ENCODE measurements at places on chromosomes 3 and 15. TPM values are rescaled to one million over a fixed set of nuclear protein-coding genes. Genes with fewer than 3 reads are reported as not detected.

DNA sequence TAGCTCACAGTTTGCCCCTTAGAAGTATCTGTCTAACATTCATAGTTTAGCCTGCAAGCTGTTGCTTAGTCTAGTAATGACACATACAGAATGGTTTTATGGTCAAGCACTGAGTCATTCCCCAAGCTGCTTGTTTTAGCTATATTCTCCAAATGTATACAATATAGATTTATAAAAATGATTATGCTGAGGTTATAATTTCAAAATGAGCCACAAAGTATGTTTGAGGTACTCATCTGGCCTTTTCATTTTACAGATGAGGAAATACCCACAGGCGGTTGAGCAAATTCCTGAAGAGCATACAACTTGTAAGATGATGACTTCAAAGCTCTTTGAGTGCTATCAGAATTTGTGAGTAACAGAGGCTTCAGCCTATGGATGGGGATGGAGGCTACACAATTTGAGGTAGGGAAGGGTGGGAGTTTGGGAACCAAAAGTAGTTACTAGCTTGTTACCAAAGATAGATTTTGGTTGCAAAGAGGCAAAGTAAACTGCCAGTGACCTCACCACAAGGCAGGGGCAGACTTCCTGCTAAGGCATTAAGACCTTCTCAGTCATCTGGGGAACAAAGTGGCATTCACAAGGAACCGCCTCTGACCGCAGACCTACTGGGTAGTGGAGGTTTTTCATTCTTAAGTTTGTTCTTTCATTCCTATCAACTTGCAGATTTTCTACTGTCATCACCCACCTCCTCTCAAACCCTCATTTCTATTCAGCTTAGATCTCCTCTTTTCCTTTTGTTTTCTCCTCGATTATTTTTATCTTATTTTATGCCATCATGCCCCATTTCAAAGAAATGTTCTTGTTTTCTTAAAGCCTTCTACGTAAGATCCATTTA is 257.2 kb upstream of the NECTIN3 start:
- no peak for DNase-seq

DNA sequence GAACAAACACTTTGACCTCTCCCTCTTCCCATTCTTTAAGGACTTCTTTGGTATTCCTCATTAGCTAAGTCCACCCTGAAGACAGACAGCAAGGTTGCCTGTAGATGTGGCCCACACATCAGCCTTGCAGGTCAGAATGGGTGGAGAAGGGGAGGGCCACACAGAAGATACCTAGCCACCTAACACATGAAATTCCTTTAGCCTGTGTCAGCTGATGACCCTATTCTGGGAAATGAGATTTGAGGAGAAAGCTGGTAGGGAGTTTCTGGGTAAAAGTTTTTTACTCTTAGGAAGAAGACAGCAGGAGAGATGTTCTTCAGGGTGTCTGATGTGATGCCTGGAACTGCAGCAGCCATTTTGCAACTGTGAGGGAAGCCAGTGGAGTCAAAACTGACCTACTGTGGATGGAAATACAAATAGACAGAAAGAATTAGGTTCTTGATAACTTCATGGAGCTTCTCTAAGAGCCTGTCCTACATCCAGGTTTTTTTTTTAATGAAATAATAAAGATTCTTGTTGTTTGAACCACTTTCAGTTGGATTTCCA is 17.8 kb upstream of the SMAD6 start:
- DNase-seq, result no peak

GOLGA6D gene
- total RNA-seq, result 0.45 TPM

GRCh38 chr3:64900156-64900555 is 212.4 kb upstream of the ADAMTS9 start:
- no peak for DNase-seq

- DNase-seq, result no peak
Measured at GRCh38 chr3:59286791-59287531, 237.1 kb upstream of the CFAP20DC start.

PPP2R3A gene
- total RNA-seq, result 1.5 TPM

FAM81A gene
- total RNA-seq, result not detected

DNA sequence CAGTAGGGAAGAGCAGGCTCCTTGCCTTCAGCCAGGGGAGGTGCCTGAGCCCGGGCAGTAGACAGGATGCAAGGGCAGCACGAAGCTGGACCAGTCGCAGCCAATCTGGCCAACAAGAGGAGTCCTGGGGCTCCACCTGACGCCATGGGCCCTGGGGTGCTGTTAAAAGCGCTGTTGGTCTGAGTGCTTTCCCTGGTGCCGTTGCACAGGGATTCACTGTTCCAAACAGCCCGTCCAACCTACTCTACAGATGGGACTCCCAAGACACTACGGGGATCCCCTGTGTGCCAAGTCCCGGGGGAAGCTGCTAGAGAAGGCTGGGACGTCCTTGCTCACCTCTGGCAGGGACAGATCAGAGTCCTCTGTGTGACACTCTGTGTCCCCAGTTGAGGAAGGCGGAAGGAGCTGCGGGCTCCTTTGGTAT is 632 bp downstream of the CTSH start:
- no peak for DNase-seq

GRCh38 chr15:56992725-56993124 is 74.3 kb downstream of the TCF12 start:
- DNase-seq, result no peak

DNA sequence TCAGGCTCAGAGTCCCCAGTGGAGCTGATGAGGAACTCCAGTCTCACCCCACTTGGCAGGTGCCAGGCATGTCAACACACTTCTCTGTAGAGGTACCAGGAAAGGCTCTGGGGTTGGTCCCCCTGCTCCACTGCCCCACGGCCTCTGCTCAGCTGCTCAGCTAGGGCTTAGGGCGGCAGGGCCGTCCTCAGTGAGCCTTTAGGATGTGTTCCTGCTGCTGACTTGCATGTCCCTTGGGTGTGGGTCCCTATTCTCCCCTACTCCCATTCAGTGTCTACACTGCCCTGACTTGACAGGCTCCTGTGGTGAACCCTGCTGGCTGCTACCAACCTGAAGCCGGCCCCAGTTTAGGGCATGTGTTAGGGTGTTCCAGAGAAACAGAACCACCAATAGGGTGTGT is 17.9 kb upstream of the POLG start:
- DNase-seq, result no peak

- DNase-seq, result no peak
Measured at GRCh38 chr3:46299608-46300460, 54.1 kb upstream of the CCR2 start.

DNA sequence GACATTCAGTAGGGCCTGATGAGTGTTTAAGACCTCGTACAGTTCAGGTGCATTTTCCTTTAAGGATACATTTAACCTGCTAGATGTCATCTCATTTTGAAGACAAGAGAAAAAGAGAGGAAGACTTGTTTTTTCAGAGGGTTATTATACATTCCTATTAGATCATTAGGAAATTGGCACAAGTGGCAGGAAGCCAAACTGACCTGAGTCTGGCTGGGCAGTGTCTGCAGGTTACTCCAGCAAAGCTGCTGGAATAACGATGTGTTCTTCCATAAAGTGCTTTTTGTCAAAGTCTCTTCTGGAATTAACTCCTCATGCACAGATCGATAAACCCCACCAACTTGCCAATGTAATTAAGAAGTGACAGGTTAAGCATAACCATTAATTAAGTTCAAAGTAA is 396.4 kb upstream of the TPRG1 start:
- peak; percentile 62 for DNase-seq

DNA sequence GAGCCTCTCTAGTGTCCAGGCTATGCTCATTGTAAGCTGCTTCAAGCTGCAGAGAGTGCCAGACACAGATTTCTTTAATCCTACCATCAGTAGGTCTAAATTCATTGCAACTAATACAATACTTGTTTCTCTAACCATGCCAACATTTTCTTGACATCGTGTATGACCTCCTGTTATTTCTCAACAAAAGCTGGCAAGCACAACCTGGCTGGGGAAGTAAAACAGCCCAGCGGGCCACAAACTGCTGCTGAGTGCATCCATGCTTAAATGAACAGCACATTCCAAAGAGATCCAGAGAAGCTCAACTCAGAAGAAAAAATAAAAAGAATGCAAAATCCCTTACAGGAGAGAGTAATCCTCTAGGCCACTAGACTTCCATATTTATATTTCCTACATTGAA is 36.5 kb downstream of the GMNC start:
- peak; percentile 71 for DNase-seq

ARHGEF3 gene
- 1.5 TPM for total RNA-seq

DNA sequence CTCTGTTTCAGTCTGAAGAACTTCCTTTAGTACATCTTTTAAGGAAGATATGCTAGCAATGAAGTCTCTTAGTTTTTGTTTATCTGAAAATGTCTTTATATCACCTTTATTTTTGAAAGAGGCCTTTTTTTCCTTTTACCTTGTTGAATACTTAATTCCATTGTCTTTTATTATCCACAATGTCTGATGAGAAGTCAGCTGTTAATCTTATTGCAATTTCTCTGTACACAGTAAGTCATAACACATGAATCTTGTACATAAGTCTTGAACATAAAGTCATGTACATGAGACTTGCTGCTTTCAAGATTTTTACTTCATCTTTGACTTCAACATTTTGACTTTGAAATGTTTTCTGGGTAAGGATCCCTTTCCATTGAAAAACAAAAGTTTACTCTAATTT is 424.3 kb upstream of the ATP10A start:
- DNase-seq, result no peak

GRCh38 chr3:49171119-49171774 is at the start of gene KLHDC8B:
Gene KLHDC8B (plus strand): TSS chr3:49171598. CDS start chr3:49172770, 1,172 bp downstream.
- peak; percentile 86 for DNase-seq

DNA sequence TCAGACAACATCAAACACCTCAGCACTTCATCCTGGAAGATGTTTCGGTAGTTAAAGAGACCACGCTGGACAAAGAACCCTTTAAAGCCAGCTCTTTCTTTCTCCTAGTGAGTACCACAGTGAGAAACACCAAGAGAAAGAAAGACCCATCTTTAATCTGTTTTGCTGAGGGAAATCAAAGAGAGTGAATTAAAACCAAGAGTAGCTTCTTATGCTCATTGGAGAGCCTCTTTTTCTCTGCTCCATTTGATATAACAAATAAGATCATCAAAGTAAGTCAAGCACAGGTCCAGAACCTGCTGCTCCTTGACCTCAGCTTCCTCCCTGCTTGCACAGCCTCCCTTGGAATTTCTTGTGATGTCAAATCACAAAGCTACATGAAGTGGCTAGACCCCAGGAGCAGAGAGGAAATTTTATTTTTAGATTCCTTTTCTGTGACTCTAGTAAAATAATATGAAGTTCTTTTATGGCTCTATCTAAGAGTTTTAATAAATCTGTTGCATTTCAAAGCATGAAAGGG is 436.4 kb downstream of the C3orf38 start:
- DNase-seq, result no peak

DNA sequence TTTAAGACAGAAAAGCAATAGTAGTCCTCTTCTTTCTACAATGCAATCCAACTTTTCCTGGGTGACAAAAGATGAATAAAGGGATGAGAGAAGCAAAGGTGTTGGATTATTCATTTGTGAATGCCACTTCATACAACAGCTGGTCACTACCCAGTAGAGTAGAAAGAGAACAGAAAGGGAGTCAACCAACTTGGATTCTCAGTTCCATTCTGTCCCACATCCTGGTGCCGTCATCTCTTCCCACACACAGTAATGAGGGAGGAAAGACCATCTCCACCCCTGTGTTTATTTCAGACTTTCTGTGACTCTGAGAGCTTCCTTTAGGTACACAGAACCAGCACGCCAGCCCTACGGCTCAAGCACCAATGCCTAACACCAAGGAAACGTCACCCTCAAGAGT is 71.0 kb downstream of the FOXP1 start:
- DNase-seq, result no peak

DAZL gene
- not detected for total RNA-seq

- DNase-seq, result no peak
Measured at GRCh38 chr3:152313430-152313829, 44.7 kb downstream of the MBNL1 start.

RABL3 gene
- 13.7 TPM for total RNA-seq

DNA sequence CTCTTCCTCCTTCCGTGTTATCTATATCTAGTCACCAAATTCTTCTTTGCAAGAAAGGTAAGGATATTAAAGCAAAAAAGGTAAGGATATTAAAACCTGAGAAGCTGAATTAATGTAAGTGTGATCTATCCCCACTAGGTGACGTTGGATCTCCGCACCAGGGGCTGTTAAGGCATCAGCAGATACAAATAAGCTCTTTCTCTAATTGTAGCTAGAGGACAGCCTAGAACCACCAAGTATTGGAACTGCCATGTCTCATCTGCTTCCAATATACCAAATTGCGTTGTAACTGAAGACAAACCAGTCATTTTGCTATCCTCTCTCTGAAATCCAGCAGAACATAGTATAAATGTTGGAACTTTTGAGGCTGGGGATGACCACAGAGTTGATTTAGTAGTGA is 471.2 kb upstream of the TGFBR2 start:
- no peak for DNase-seq

DNA sequence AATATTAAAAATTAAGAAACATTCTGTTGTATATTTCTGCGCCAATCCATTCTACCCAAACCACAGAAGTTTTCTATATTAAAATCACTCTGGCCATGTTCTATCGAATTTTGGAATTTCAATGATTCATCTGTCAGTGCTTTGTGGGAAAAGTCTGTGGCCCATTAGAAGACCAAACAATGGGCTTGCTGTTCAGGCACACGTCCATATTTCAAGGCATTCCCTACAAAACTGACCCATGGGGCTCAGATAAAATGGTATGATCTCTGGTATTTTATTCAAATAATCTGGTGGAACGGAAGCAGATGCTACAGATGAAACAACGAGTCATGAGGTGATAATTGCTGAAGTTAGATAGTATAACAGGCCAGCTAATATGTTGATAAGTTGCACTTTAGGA is 12.4 kb downstream of the NPHP3 start:
- DNase-seq, result no peak

DNA sequence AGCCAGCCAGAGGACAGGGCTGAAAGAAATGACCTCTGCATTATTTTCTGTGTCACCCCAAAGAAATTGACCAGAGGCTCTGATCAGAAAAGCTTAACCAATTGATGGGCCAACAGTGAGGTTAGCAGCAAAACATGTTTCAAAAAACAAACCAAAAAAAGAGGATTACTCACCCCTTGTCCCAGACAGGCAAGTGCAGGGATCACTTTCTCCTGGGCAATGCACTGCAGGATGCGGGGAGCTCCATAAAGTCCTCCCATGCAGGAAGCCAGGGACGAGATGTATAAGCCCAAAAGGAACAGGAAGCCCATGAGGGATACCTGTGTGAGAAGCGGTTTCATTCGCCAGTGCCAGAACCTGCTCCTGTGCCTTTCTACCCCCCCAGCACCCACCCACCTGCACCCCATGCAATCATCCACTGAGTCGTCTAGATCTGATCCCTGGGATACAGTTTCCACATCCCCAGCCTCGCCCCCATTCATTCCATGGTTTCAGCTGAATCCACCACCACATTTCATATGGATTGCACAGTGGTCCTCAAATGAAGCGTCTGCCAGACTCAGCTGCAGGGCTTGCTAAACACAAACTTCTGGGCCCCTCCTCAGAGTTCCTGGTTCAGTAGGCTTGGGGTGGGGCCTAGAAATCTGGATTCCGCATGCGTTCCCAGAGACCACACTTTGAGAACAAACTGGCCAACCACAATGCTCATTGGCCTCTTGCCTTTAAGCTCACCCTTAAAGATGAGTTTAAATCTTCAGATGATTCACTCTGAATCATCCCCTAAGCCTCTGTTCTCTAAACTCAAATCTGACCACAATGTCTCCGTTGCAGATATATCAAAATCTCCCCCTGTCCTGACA is 54.4 kb upstream of the HEG1 start:
- no peak for DNase-seq

GRCh38 chr15:41983221-41983620 is 10.9 kb upstream of the EHD4 start:
- DNase-seq, result peak; percentile 22

- no peak for DNase-seq
Measured at GRCh38 chr3:117393119-117393518, 683.5 kb downstream of the TUSC7 start.

SNAPC5 gene
- 16.3 TPM for total RNA-seq

GRCh38 chr15:68414591-68414990 is 17.4 kb downstream of the ITGA11 start:
- DNase-seq, result peak; percentile 23
